ENCODE measurements at places on chromosomes 1 and 21.
A peak's percentile ranks its signal among the peaks of the same experiment; 100 is the strongest.

- peak; percentile 75 for DNase-seq
Observed at GRCh38 chr1:44808063-44808937, at the start of gene BTBD19. Gene BTBD19, plus strand, starts transcription at chr1:44808523. Its CDS starts 298 bp downstream, at chr1:44808821.

GRCh38 chr1:101820071-101820470 is 176.7 kb downstream of the OLFM3 start:
- DNase-seq, result no peak

- DNase-seq, result no peak
Observed at GRCh38 chr21:46191257-46191685, 7.0 kb upstream of the SPATC1L start.

DNA sequence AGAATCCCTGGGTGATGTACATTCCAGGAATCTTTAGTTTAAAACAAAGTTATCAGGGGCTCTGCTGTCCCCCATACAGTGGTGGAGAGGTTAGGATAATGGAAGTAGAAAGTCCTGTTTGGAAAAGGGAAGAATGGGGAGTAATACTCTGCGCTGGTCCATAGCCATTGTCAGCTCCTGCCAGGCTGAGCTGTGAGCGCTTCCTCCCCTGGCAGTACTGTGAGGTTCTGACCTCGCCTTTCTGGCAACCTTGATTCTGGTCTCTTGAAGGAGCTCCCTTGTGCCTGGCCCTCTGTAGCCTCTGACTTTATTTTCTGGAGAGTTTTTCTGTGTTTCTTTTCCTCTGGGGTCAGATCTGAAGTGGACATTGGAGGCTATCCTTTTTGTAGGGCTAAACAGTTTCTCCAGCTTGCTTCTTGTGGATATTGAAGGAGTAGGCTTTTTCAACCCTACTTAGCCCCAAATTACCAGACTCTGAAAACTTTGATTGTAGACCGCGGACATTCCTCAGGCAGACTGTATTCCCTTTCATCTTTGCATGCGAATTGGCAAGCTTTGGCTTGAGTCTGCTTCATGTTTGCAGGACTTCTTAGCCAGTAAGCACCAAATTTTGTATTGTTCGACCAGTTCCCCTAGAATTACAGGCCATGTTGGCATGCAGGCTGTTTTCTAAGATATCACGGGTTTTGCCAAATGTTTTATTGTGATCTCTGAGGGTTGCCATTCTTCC is 13.8 kb downstream of the UBE4B start:
- no peak for DNase-seq

GRCh38 chr1:93960641-93961147 is 51.5 kb upstream of the GCLM start:
- DNase-seq, result no peak

GRCh38 chr1:228956864-228957263 is 221.6 kb downstream of the RHOU start:
- no peak for DNase-seq

GRCh38 chr1:218474128-218474527 is 129.0 kb downstream of the TGFB2 start:
- DNase-seq, result no peak

- no peak for DNase-seq
Observed at GRCh38 chr1:179753061-179753460, 10.0 kb downstream of the FAM163A start.

- no peak for DNase-seq
Observed at GRCh38 chr1:156608981-156609380, 7.7 kb upstream of the GPATCH4 start.

DNA sequence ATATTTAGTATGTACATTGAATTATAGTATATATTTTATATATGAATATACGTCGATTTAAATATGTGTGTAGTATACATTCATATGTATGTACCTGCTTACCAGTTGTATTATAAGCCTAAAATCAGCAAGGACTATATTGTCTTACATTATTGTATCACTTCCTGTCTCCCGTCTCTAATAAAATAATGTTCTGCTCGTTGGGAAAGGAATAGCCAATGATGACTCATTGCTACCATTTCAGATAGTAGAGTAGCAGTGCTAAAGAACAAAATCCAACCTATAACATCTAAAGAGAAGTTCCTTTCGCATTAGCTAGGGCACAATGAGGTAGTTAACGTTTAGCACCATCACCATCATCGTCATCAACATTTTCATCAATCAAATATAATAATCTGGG is 39.9 kb upstream of the SMYD2 start:
- no peak for DNase-seq

DNA sequence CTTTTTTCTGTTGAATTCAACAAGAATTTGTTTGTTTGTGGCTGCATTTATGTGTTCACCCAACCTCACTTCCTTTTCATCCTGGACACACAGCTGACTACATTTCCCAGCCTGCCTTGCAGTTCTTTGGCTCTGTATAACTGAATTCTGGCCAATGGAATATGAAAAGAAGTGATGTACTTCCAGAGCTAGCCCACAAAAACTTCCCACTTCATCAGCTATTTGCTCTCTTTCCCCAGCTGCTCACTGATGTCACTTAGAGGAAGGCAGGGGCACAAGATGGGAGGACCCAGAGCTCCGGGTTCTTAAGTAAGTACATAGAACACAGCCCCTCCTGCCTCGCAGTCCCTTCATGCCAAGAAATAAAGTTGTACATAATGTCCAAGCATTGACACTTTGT is 235.0 kb upstream of the FGGY start:
- DNase-seq, result no peak

- no peak for DNase-seq
Observed at GRCh38 chr1:159943908-159944622, 1.3 kb downstream of the IGSF9 start.

DNA sequence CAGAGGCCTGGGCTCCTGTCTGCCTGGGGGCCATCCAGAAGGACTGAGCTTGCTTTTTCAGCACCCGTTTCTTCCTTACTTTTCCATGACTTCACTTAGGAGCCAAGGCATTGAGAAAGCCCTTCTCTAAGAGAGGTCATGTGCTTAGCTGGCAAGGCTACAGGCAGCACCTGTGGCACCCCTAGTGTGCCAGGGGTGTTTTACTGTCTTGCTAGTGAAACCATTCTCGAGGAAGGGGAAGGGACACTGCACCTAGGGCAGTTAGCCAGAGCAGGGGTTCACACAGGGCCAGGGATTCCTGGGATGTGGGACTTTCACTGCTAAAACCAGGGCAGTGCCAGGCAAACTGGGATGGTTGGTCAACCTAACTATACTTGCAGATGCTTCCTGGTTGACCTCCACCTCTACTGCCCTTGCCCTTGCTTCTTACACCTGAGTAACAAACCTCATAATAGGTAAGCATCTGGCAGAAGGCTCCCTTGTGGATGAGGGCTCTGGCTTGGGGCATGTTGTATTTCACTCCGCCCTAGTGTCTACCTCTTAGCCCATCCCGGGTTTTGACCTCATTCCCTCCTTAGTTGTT is 69.2 kb downstream of the NOS1AP start:
- DNase-seq, result no peak

GRCh38 chr1:151131701-151132334 is 14.6 kb downstream of the SEMA6C start:
- no peak for DNase-seq

- DNase-seq, result no peak
Observed at GRCh38 chr1:90840352-90840751, 123.2 kb upstream of the BARHL2 start.

DNA sequence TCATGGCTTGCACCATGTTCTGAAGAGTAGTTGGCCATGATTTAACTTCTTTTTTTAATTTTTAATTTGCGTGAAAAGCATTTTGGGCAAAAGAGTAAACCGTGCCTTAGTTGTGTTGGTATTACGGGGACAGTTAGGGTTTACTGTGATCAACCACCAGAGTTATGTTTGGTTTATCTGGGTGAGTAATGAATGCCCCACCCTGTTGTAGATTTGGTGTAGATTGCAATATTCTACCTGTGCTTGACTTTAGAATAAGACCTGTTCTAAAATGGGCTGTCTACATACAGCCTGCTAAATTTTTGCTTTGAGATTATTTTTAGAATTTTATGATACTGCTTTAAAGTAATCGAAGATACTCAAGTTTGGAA is 1.4 kb downstream of the USP25 start:
- no peak for DNase-seq

DNA sequence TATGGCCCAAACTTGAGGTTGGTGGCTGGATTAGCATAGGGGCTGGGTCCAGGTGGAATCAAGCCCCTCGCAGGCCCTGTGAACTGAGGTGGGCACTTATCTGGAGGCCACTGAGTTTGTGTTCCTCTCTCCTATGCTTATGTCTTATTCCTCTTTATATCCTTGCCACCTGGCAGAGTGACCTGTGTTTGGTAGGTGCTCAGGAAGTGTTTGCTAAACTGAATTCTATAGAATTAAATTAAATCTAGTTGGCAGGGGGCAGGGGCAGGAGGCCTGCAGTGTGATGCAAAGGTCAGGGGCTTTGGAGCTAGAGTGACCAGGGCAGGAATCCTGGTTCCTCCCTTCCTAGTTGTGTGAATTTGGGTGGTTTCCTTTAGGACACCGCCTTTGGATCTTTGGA is 1.1 kb upstream of the TMEM9 start:
- DNase-seq, result no peak

DNA sequence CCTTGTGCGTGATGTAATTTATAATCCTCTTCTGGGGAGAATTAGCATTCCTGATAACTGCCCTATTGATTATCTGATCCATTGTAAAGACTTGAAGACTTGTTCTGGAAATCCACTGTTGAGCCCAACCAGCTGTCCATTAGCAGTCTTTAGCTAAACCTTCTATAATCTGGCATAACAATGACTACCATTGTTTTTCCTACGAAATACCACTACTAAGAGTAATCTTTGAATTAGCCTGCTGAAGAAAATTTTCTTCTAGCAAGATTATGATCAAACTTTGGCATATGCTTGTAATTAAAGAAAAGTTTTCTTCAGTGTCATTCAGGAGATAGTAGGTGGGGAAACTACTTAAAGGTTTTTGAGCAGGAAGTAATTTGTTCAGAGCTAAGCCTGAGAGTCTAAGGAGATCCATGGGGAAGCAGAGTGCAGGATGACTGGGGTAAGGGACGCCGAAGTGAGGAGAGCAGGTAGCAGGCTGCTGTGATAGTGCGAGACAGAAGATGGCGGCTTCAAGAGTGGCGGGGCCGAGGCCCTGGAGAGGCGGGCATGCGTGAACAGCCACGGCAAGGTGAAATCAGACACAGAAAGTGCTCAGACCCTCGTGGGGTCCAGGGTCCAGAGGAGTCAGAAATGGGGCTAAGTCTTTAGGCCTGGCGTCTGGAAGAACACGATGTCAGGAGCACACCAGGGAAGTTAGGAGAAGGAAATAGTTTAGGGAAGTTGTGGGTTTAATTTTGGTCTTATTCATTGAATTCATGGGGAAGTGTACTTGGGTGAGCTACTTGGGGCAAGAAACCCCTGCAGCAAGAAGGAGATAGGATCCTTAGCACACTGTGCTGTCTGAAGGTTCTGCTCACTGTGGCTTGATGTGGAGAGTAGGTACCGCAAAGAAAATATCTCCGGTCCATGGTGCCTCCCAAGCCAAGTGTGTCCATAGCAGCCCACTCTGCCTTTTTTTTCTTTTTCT is 112.6 kb upstream of the ADAR start:
- no peak for DNase-seq

DNA sequence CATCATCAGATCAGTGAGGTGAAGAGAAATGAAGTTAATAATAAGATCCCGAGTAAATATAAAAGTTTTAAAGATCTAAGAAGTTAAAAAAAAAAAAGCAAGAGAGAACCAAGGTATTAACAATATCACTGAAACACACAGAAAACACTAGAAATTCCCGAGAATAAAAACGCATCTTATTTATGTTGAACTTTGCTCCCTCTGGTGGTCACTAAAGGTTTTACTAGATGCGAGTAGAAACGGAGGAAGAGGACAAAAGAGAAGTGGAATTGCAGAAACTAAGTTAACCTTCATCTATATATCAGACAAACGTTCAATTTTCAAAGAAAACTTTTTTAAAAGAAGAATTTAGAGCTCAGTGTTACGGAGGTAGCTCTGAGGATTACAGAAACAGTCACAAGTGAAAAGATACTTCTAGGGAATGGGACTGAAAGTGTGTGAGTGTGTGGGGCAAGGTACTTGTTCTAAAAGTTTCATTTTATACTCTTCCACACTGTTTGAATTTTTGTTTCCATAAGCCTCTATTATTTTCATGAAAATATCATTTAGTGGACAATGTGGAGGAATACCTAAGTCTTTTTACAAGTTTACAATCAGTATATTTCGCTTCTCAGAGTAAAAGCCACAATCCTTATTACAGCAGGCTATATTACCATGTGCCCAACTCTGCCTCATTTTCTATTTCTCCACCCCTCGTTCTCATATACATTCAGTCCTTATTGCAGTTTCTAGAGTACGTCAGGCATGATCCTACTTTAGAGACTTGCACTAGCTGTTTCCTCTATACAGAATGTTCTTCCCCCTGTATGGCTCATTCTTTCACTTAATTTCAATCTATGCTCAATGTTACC is 19.7 kb downstream of the ACBD6 start:
- no peak for DNase-seq

- DNase-seq, result no peak
Observed at GRCh38 chr1:62997884-62998283, 214.0 kb downstream of the ATG4C start.

GRCh38 chr1:90841473-90841872 is 124.4 kb upstream of the BARHL2 start:
- DNase-seq, result no peak

GRCh38 chr1:174352117-174352516 is 95.6 kb upstream of the GPR52 start:
- DNase-seq, result no peak

- no peak for DNase-seq
Observed at GRCh38 chr1:110048923-110049601, 14.6 kb downstream of the STRIP1 start.

DNA sequence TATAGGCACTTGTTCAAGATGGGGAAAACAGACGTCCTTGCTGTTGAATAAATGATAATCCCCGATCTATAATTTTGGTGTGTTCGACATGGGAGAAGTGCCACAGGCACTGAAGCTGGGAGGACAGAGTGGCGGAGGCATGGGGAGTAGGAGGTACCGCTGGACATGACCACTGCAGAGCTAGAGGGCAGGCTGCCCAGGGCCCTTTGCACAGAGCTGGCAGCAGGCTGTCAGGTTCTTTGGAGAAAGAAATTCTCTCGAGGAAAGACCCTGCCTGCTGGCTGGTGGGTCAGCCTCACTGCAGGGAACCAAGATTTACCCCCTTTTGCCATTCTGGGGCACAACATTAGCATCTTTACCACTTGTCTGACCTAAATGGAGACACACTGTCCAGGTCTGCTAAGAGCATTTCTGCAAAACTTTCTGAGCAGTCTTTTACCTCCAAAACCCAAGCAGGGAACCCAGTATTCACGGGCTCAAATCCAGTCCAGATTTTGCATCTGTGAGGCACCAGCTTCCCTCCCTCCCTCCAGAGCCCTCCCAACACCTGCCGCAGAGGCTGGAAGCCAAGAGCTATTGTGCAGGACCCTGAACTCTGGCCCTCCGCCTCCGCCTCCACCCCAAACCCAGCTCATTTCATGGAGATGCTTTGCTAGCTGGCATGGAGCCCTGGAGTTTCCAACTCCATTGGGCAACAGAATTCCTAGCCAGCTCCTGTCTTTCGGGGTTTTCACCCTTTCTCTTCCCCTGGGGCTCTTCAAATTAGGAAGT is 142.3 kb downstream of the PLXNA2 start:
- DNase-seq, result no peak

Data from stimulated activated CD8-positive, alpha-beta memory T cell treated with anti-CD3 and anti-CD28 coated beads, Interleukin-15, amount 100 ng/mL, for 48 hours (primary cell).